ENCODE measurements at places on chromosomes 11 and 22.

- no peak for DNase-seq
Observed at GRCh38 chr11:57515332-57516060, at the start of gene SLC43A1. SLC43A1 (minus strand) TSS chr11:57515702; CDS start chr11:57514111, 1,591 bp downstream.

DNA sequence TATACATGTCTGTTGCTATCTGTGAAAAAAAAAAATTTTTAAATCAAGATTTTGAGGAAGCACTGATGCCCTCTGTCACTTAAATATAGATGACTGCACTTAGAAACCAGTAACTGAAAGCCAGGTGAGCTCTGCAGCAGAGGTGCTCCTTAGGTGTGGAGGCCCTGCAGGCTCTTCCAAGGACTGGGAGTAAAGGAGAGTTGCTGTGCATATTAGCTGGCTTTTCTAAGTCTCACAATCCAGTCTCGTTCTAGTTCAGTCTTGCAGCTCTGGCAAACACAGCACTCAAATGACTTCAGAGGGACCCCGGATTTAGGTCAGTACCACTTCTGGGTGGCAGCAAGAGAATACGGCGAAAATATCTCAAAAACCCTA lies 61.0 kb downstream of the LARGE2 start:
- no peak for DNase-seq

DNA sequence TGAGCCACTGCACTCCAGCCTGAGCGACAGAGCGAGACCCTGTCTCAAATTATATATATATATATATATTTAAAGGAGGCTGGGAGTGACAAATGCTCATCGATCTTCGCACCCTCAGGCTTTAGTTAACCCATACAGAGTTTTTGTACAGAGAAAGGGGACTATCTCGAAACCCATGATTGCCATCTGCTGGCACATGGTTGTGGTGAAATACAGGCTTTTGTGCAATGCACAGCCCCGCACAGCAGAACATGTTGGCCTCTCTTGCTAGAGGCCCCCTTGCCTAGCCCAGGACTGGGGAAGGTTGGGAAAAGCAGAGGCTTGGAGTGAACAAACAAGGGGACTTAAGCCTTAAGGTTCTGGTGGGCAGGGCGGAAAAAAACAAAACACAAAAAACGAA lies 3.6 kb downstream of the MYBPC3 start:
- DNase-seq, result no peak

- DNase-seq, result no peak
Observed at GRCh38 chr22:30348809-30349208, 7.9 kb downstream of the SF3A1 start.

DNA sequence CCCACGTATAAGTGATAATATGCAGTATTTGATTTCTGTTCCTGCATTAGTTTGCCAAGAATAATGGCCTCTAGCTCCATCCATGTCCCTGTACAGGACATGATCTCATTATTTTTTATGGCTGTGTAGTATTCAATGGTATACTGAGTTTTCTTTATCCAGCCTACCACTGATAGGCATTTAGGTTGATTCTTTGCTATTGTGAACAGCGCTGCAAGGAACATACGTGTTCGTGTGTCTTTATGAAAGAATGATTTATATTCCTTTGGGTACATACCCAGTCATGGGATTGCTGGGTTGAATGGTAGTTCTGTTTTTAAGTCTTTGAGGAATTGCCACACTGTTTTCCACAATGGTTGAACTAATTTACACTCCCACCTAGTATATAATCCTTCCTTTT lies 1.5 kb upstream of the FAM111A start:
- no peak for DNase-seq

DNA sequence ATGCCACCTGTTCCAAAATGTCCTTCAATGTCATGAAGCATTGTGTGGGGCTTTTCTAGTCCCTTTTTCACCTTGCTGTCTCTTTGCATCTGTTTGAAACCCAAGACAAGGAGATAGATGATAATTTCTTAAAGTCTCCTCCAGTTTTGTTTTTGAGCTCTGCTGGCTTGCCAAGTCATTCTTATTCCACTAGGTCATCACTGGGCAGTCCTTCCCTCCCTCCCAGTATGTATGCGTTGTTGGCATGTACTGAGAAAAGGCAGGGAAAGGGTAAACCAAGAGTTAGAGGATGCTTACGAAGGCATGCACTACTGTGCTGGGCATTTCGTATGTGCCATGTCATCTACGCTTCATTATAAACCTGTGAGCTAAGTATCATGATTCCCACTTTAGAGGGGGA lies 78.6 kb downstream of the PARVA start:
- DNase-seq, result peak; percentile 15

DNA sequence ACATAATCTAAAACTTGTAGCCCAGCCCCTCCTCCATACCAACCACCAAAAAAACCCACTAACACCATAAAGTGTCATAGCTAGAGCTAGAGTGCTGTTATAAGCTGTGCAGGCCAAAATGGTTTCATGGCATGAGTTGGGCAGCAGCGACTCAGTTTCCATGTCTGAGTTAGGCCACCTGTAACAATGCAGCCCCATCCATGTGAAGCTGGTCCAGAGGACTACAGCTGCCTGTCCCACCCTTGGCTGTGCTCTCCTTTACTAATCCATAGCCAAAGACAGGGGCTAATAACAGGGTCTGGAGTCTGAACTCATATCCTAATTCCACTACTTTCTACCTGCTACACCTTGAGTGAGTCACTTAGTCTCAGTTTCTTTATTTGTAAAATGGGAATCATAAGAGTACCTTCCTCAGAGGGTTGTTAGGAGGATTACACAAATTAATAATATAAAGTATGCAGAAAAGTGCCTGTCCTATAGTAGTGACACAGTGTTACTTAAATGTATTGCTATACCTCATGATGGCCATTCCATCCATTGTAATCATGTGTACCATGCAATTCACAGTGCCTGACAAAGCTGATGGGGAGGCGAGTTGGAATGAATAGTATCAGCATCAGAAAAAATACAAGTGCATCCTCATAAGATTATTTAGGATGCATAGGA lies 20.6 kb downstream of the KCNQ1OT1 start:
- no peak for DNase-seq

DNA sequence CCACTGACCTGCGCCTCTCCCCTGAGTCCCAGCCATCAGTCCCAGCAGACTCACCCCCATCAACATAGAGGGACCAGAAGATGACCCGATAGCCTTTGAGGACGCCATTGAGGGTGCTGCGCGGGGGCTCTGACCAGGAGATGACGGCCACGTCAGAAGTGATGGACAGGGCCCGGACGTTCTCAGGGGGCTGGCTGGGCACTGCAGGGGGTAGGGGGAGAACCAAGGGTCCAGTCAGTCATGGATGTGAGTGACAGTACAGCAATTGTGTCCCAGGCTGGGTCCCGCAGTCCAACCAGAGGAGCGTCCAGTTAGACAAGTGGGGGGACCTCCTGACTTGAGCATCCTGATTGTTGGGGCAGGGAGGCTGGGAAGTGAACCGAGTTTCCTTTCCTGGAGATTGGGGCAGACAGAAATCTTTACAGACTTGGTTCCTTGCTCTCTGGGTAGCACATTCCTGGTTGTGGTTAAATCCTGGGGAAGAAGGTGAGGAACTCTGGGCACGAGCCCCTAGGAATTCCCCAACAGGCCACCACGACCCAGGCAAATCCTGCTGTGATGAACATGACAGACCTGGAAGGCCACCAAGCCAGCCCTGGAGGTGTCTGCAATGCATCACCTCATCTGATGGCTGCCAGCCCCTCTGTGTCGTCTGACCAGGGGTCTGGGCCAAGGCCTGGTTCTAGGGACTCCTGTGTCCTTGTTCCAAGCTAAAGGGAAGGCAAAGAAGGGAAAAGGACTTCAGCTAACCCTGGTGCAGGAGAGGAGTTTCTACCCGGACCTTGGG lies 133.9 kb downstream of the CEP164 start:
- DNase-seq, result no peak

DNA sequence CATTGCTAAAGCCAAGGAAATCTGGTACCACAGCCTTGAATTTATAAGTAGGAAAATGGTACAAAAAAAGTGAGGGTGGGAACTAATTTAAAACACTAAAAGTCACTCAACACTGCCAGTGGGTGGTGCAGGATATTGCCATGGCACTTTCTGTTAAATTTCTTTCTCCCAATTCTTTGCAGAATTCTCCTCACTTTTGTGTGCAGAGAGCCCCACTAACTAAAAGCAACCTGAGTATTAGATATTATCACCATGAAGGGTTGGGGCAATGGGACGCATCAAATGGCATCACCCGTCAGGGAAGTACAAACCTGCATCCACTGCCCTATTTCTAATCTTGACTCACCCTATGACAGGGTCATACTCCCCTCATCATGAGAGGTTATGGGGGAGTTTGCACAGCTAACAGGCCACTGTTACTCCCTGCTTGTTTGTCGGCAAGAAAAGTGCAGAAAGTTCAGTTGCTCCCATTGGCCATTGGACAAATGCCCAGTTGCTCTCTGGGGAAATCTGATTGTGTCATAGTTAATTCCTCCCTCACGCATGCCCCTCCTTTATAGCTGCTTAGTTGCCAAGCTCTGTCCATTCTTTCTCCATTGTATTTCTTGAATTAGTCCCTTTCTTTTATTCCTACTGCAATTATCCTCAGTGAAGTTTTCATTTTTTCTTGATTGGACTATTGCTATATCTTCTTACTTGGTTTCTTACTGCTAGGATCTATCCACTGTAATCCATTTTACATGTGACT lies 93.8 kb upstream of the BLID start:
- peak; percentile 74 for DNase-seq

- no peak for DNase-seq
Observed at GRCh38 chr11:12122083-12122482, 11.7 kb downstream of the MICAL2 start.

- no peak for DNase-seq
Observed at GRCh38 chr11:122647736-122648275, 7.7 kb upstream of the UBASH3B start.

GRCh38 chr11:116733969-116734508 lies 38.7 kb downstream of the BUD13 start:
- DNase-seq, result no peak

- DNase-seq, result peak; percentile 7
Observed at GRCh38 chr22:24437741-24438328, 10.4 kb downstream of the ADORA2A start.

DNA sequence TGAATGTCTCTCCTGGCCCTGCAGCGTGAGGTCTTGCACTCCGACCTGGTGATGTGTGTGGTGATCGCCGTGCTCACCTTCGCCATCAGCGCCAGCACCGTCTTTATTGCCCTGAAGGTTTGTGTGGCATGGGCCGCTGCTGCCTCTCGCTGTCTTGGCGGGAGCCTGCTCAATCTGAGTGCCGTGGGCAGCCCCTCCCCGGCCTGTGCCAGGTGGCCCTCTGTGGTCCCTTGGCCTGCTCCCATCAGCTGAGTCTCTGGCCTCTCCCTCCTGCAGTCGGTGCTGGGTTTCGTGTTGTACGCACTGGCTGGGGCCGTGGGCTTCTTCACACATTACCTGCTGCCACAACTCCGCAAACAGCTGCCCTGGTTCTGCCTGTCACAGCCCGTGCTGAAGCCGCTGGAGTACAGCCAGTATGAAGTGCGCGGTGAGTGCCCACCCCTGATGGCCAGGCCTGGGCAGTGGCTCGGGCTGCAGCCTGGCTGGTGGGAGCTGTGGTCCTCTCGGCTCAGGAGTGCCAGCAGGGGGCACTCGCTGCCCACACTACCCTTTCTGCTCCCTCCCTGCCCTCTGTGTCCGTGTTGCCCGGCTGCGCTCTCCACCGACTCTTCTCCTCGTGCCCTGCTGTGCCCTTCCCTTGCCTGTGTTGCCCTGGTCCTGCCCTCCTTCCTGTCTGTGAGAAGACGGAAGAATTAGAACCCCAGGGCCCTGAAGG lies 10.2 kb downstream of the PCNX3 start:
- DNase-seq, result no peak

DNA sequence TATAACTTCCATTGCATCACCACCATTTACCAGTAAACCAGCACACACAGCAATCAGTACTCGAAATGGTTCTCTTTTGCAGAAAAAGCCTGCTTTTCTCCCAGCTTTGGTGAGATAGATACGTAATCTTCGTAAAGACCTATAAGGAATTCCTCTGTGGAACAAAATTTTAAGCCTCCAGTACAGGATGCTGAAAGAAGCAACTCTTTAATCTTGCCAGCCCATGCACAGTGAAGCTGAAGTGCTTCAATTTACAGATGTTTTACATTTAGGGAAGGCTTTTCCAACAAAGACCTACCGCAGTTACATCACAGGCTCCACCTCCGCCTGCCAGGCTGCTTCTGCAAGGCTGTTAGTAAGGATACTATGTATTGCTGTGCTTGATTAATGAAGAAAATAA lies 1.9 kb downstream of the ELMOD1 start:
- no peak for DNase-seq

- DNase-seq, result peak; percentile 10
Observed at GRCh38 chr11:104870910-104871309, 27.4 kb downstream of the CASP12 start.

DNA sequence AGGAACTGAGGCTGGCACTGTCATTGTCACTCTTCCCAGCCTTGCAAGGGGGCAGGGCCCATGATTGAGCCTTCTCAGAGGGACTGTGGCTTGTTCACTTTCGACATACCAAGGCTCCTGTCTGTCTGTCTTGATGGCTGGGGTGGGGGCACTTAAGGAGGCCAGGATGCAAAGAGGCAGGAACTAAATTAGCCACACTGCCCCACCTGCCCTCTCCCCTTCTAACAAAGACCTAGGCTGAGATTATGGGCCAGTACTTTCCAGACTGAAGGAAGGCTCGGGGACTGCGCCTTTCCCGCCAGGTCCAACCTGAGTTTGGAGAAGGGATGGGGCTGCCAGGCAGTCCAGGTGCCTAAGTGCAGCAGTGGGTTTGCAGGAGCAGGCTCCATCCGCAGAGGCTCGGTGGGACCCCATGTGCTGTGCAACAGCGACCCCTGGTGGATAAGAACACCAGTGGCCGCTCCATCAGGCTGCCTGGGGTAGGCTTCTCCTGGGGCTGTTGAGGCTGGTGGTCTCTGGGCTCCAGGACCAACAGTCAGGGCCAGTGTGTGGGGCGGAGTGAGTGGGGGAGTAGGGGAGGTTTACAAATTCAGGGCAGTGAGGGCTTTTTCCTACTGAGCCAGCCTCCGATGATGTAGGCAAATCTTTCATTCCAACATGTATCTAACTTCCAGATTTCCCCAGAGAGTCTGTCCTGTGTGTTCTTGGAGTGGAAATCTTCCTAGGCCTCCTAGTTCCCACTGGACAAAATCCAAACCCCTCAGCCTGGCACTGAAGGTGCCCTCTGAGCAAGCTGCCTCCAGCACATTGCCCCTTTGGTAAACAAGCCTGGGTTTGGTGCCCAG lies 93.9 kb downstream of the INSC start:
- DNase-seq, result peak; percentile 8

- DNase-seq, result no peak
Observed at GRCh38 chr11:32870676-32871075, 21.9 kb upstream of the QSER1 start.

GRCh38 chr22:44347549-44347948 lies 34.8 kb upstream of the SHISAL1 start:
- no peak for DNase-seq

GRCh38 chr11:64526346-64526745 lies 64.7 kb upstream of the SLC22A12 start:
- no peak for DNase-seq

Measured in kidney glomerular epithelial cell (primary cell).